Head of caudate nucleus (tissue), 42 donors: ENCODE measurements at places on chromosomes 6 and 20.

GRCh38 chr6:134880487-134881190, 69.3 kb downstream of the ALDH8A1 start:
- DNase-seq: no peak

DNA sequence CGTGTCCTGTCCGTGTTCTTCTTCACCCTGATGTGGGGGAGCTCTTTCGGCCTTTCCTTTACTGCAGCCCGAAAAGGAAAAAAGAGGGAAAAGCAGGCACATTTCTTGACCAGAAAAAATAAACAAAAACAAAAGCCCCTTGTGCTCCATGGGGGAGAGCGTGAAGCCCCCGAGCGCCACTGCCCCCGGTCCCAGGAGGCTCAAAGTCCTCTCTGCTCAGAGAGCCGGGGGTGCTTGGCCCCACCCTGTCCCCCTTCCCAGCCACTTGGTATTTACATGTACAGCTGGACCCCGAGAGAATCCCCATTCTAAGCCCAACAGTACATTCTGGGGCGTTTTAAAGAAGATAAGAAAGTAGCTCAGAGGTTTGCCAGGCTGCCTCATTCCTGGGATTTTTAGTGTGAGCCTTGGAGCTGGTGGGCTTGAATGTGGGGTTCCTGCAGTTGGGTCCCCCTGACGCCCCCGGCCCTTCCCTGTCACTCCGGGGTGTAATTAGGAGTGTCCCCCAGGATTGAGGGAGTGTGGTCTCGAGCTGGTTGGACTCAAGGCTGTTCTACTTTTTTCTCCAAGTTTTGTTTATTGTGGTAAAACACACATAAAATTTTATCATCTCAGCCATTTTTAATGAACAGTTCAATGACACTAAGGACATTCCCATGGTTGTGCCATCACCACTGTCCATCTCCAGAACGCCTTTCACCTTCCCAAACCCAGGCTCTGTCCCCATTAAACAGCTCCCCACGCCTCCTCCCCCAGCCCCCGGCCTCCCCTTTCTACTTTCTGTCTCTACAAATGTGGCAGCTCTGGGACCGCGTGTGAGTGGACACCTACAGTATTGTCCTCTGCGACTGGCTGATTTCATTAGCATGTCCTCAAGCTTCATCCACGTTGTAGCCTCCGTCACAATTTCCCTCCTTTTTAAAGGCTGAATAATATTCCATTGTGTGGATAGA, 55.7 kb upstream of the BHLHE23 start:
- DNase-seq: no peak

DNA sequence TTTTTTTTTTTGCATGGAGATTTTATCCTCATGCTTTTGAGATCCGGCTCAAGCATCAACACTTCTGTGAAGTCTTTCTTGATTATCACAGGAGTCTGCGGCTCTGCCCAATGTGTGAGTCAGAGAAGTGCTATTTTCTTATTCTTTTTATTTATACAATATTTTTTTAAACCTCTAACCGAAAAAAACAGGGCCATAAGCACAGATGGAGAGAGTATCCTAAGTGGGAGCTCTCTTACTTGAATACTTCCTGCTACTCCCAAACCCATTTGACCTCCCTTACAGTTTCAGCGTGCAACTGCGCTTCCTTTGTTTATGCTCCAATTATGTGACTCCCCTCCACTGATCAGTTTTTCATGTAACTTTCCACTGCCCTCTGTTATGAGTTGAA, 8.7 kb upstream of the ATXN1 start:
- no peak for DNase-seq

DNA sequence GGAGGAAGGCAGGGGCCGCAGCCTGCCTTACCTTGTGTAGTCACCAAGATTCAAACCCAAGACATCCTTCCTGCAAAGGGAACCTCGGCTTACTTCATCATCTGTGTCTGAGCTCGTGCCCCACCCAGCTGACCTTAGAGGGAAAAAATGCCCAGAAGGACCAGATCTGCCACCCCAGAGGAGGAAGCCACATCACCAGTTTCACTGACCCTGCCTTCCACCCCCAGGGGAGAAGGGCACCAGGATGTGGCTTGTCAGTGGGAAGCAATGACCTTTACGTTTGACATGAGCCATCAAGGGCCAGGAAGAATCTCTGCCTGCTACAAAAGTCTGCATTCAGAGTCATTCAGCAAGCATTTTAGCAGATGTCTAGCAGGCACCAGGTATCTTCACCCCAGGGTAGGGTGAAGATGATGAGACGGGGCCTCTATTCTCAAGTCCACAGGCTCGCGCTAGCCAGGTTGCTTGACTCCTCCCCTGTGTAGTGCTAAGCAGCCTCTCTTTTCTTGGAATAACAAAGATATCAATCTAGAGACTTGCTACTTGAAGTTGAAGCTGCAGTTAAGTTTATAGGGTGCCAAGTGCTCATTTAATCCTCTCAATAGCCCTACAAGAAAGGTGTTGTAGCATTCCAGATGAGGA, 28.1 kb downstream of the HM13 start:
- no peak for DNase-seq

GRCh38 chr6:162533009-162533400, 194.6 kb downstream of the PRKN start:
- DNase-seq: no peak

GRCh38 chr6:106977246-106977645, 2.7 kb upstream of the CD24 start:
- no peak for DNase-seq

GRCh38 chr6:142376115-142376514, 74.3 kb downstream of the ADGRG6 start:
- no peak for DNase-seq

GRCh38 chr6:107604549-107604948, 114.6 kb downstream of the SOBP start:
- DNase-seq: no peak

DNA sequence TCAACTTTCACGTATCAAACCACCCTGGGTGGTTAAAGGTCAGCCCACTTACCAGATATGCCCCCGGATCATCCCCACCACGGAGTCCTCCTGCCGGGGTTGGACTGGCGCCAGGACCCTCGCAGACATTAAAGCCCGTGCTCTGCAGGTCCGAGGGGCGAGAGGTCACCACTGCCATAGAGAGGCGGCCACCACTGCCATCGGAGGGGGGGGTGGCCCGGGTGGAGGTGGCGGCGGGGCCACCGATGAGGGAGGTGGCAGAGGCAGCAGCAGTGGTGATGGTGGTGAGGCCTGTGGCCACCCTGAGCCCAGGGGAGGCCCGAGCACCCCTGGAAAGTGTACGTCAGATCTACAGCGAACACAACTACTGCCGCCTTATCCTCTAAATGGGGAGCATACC, 76.3 kb downstream of the ASXL1 start:
- DNase-seq: no peak

- DNase-seq: no peak
These were observed 38.0 kb upstream of the HSF2 start for GRCh38 chr6:122361314-122361979.
